Thoracic aorta endothelial cell (primary cell): ENCODE measurements at places on chromosomes 3 and 15. TPM values are rescaled to one million over a fixed set of nuclear protein-coding genes. Genes with fewer than 3 reads are reported as not detected.

The MASP1 gene
- 0.14 and 0.27 TPM in 2 replicates for total RNA-seq

The LHFPL4 gene
- not detected in 2 replicates for total RNA-seq

The SLC28A1 gene
- total RNA-seq = not detected in 2 replicates

The TLR9 gene
- under 0.01 TPM in 1 of 2 replicates, not detected in the other for total RNA-seq
